Motor neuron (in vitro differentiated cells): ENCODE measurements at places on chromosomes 2 and 18. TPM values are rescaled to one million over a fixed set of nuclear protein-coding genes. Genes with fewer than 3 reads are reported as not detected.

DNA sequence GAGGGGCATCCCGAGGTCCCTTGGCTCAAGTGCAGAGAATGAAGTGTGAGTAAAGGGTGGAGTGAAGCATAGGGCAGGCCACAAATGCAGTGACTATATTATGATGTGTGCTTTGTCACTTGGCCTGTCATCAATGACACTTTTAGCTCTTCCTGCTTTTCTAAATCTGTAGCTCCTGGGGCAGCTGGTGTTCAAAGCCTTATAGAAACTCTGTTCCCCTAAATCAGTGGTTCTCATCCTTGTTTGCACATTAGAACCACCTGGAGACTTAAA lies 135.6 kb upstream of the LGALSL start:
- no peak for ATAC-seq

The AQP12A gene
- not detected in 2 replicates for total RNA-seq

- no peak for ATAC-seq
Measured at GRCh38 chr2:96952976-96953610, 33.3 kb downstream of the FAM178B start.

DNA sequence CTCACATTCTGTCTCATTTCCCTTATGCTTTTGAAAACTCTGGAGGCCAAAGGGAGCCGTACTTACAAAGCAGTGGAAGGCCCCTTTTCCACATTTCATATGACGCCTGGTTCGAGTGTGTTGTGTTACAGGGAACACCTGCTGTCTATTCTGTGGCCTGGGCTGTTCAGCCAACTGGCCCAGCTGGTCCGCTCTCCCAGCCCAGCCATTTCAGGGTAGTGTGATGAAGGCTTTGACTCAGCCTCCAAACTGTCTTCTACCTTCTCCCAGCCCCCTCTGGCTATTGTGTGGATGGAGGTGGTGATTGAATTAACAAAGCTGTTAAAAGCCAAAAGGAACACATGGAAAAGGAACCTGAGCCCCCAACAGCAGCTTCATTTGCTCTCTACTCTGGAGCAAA lies 233.8 kb downstream of the ICOS start:
- ATAC-seq = no peak

DNA sequence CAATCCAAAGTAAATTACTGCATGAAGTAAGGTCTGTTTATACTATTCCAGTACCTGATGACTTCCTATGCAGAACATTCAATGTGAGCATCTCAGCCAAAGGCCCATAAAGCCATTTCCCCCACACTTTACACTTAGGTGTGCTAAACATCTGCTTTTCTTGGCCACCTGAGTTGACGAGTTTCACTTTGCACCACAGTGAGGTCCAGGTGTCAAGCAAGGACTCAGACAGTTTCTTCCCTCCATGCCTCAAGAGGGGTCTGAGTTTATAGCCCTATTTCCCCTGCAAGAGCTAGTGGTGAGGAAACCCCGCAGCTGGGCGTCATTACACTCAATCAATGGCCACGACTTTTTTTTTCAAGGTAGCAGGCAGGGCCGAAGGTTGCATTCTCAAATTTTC lies 107.7 kb downstream of the MREG start:
- no peak for ATAC-seq

- ATAC-seq = no peak
Measured at GRCh38 chr2:74884118-74884762, 50.3 kb downstream of the HK2 start.

The IL37 gene
- total RNA-seq = not detected in 2 replicates

GRCh38 chr2:148660999-148661398 lies 16.4 kb downstream of the EPC2 start:
- no peak for ATAC-seq

GRCh38 chr2:151973013-151973900 lies 125.6 kb downstream of the CACNB4 start:
- ATAC-seq = no peak

DNA sequence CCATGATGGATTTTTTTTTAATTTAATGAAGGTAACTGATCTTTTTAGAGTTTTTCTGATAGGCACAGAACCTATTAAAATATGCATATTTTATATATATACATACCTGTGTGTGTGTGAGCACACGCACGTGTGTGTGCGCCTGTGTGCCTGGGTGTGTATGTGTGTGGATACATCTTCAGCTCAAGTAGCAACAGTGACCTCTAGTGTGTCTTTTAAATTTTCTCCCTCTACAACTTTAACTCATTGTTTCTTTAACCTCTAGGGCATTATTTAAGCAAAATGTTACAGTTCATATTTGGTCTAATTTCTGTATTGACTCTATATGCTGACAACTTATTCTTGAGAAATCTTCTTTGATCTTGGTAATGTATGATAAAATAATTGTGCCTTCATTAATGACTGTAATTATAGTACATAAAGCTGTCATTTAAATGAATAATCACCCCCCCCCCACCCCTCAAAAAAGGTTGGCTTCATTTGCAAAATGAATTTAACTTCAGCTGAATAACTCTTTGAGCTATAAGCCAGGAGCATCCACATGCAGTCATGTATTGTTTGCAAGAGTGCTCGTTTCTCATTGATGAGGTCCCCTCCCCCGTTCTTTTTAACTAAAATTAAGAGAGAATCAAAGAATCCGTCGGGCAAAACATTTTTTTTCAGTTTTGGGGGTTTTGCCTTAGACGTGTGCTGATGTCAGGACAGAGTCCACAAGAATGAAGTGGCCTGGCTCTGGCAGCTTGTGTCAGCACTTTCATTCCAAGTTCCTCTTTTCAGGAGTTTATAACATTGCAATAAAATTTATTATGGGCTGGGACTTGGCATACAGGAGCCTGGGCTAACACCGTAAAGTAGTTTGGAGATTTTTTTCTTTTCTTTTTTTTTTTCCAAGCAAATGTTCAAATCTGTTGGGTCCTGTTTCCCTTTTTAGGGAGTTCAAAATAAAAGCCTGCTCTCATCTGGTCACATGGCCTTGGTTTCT lies 80.0 kb downstream of the ETAA1 start:
- ATAC-seq = peak; percentile 53

- ATAC-seq = peak; percentile 9
Measured at GRCh38 chr2:217249121-217250012, 389.5 kb upstream of the TNP1 start.

DNA sequence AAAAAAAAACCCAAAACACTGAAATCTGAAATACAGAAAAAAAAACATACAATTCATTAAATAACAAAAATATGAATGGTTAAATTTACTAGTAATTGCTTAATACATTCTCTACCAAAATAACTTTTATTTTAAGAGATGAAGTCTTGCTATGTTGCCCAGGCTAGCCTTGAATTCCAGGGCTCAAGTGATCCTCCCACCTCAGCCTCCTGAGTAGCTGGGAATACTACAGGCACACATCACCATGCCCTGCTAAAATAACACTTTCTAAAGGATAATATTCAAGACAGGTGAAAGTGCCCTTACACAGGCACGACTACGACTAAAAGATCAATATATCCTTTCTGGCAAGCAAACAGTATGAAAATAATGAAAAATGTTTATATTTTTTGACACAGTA lies 9.5 kb downstream of the USP34 start:
- no peak for ATAC-seq

DNA sequence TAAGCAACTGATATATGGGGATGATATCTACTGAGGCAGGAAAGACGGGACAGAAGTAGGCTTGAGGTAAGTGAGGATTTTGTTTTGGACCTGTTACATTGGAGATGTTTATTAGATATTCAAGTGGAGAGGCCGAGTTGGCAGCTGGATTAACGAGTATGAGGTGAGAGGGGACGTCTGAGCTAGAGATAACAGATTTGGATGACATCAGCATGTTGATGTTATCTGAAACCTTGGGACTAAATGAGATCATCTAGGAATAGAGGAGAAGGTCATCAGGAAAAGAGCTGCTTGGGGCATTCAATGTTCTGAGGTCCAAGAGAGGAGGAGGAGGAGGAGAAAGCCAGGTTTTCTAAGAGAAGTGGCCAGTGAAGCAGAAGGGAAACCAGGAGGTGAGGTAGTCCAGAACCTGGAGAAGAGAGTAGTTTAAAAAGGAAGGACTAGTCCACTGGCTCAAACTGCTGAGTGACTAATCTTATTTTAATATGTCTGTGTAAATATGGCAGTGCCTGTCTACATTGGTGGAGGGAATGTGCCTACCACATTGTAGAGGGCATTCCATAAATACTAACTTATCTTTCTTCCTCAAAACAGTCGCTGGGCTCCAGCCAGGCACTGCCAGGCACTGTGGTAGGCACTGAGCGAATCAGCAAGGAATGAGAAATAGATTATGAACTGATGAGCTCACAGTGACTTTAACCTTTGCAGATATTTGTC lies 488.3 kb downstream of the DLGAP1 start:
- ATAC-seq = peak; percentile 80

The UGT1A10 gene
- 0.53 and 0.70 TPM in 2 replicates for total RNA-seq
